Stimulated activated CD4-positive, alpha-beta T cell treated with anti-CD3 and anti-CD28 coated beads, Interleukin-12 subunit alpha, Interleukin-12 subunit beta, amount 100 ng/mL, for 48 hours (primary cell): ENCODE measurements at places on chromosomes 6 and 20.
A peak's percentile ranks its signal among the peaks of the same experiment; 100 is the strongest.

DNA sequence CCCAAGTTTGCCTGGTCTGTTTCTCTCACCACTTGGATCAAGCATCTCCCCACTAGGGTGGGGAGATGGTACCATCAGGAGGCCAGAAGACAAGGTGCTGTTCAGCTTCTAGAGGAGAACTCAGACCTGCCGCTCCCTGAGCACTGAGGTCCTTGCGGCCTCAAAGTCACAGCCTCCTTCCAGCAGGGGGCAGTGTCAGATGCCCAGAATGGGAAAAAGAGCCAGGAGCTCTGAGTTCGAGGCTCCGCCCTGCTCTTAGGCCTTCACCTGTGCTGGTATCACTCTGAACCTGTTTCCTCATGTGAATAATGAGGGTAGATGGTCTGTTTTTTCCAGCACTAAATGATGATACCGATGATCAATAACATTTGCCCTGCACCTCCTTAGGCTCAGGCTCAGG is 68.7 kb downstream of the TOX2 start:
- peak; percentile 38 for DNase-seq

GRCh38 chr20:53247468-53248103 is 275.4 kb downstream of the TSHZ2 start:
- no peak for DNase-seq

GRCh38 chr6:37845930-37846329 is 26.4 kb downstream of the ZFAND3 start:
- DNase-seq: no peak

DNA sequence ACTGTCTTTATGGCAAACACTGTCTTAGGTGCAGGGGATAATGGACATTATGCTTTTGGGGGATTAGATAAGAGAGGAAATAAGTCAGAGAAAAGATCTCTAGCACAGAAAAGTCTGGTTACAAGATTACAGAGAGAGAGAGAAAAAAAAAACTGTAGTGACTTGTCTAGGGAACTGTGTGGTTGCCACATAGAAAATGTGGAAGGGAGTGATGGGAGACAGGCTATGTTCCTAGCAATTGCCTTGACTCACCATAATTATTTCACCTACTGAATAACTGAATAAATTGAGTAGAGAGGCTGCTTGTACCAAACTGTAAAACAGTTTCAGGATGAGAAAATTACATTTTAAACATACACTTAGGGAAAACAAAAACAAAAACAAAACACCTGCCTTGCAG is 229.7 kb downstream of the LAMA2 start:
- DNase-seq: no peak

DNA sequence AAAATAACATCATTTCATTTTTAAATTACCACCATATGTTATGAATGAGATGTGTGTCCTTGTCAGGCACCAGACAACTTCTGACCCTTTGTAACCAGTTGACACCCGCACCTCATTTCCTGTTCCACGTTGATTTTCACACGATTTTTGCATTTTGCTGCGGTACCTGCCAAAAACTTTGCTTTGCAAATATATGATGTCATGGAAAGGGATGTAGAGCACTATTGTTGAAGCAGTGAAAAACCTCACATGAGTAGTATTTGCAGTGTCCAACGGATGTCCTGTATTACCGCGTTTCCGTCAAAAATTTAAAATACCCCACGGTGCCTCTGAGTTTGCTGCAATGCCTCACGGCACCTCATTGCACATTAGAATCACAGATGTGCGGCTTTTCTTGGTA is 115.6 kb downstream of the MTHFD1L start:
- DNase-seq: no peak
